Suppressor macrophage treated with lipopolysaccharide for 1 hour (primary cell): ENCODE measurements at places on chromosomes 4 and X.
A peak's percentile ranks its signal among the peaks of the same experiment; 100 is the strongest.

DNA sequence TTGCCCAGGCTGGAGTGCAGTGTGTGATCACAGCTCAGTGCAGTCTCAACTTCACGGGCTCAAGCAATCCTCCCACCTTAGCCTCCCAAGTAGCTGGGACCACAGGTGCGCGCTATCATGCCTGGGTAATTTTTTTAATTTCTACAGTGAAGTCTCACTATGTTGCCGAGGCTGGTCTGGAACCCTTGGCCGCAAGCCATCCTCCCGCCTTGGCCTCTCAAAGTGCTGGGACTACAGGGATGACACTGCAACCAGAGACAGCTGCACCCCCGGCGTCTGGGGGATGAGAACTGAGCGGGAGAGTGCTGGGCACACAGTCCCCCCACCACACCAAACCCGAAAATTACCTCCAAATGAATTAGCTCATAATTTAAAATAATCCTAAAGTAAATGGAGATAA, 33.1 kb upstream of the GTPBP6 start:
- DNase-seq: no peak

DNA sequence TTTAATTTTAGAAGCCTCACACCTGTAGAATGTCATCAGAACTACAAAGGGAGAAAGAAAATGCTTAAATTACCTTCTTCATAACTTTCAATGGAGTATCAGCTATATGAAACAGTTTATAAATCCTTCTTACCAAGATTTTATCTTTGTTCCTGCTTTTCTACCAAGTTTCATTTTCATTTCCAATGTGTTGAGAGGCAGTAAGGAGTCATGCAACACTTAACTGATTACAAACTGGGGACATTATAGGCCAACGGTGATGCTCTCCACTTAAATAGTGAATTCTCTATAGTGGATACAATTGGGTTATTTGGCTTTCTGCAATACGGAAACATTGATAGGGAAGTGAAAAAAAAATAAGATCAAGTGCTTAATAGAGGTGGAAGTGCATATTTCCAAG, 145.2 kb upstream of the FTHL17 start:
- peak; percentile 52 for DNase-seq

DNA sequence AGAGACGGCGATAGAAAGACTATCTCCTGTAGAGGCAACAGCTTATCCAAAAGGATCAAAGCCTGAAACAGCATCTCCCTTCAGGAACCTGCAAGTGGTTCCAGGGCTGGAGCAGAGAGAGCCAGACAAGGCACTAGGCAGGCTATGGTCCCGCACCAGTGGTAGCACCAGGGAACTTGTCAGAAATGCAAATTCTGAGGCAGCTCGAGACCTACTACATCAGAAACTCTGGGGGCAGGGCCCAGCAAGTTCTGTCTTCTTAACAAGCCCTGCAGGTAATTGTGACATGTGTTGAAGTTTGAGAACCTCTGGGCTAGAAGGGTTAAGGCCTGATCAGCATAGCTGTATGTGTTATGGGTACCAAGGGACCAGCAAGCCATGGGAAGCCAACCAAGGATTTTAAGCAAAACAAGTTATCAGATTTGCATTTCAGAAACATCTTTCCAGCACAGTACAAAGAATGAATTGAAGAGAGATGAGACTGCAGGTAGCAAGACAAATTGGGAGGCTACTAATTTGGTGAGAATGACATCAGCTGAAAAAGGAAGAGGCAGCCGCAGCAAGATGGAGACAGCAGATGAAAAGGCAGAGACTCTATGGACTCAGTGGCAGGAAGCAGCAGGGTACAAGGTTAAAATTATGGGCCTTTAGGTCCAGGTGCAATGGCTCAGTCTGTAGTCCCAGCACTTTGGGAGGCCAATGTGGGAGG, 139.7 kb downstream of the TSPAN5 start:
- no peak for DNase-seq

DNA sequence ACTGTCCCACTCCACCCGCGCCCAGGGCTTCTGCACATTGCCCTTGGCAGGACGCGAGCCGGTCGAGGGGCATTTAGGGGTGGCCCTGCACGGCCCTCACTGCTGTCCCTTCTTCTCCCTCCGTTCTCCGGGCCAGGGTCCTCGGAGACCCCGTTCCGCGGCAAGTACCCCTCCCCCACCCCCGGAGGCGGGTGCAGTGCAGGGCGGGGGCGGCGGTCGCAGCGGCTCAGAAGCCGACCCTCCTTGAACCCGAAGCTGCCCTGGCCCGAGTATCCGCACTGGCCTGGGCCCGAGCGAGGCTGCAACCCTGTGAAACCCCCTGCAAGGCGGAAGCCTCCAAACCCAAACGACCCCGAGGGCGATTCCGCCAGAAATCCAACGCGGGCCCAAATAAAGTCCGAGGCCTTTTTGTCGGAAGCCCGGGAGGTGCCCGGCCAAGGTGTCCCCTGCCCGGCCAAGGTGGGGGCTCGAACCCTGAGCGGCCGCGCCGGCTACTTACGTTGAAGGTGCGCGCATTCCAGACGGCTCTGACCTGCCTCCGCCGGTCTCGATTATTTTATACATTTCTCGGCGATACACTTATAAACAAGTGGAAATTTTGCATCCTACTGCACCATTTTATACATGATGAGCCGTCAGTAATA, 53.1 kb upstream of the TMEM33 start:
- DNase-seq: no peak

- DNase-seq: no peak
Observed at GRCh38 chr4:92235731-92236130, 68.0 kb upstream of the GRID2 start.

DNA sequence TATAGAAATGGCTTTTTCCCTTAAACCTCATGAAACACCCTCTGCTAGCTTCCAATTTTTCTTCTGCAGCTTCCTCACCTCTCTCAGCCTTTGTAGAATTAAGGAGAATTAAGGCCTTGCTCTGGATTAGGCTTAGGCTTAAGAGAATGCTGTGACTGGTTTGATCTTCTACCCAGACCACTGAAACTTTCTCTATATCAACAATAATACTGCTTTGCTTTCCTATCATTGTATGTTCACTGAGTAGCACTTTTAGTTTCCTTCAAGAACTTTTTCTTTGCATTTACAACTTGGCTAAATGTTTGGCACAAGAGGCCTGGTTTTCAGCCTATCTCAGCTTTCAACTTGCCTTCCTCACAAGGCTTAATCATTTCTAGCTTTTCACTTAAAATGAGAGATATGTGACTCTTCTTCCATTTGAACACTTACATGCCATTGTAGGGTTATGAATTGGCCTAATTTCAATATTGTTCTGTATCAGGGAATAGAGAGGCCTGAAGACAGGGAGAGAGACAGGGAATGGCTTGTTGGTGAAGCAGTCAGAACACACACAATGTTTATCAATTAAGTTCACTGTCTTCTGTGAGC, 28.2 kb downstream of the TMEM154 start:
- no peak for DNase-seq

GRCh38 chr4:164440199-164440598, 313.7 kb upstream of the SMIM31 start:
- DNase-seq: no peak

GRCh38 chrX:45422216-45422925, 221.7 kb upstream of the DIPK2B start:
- no peak for DNase-seq

DNA sequence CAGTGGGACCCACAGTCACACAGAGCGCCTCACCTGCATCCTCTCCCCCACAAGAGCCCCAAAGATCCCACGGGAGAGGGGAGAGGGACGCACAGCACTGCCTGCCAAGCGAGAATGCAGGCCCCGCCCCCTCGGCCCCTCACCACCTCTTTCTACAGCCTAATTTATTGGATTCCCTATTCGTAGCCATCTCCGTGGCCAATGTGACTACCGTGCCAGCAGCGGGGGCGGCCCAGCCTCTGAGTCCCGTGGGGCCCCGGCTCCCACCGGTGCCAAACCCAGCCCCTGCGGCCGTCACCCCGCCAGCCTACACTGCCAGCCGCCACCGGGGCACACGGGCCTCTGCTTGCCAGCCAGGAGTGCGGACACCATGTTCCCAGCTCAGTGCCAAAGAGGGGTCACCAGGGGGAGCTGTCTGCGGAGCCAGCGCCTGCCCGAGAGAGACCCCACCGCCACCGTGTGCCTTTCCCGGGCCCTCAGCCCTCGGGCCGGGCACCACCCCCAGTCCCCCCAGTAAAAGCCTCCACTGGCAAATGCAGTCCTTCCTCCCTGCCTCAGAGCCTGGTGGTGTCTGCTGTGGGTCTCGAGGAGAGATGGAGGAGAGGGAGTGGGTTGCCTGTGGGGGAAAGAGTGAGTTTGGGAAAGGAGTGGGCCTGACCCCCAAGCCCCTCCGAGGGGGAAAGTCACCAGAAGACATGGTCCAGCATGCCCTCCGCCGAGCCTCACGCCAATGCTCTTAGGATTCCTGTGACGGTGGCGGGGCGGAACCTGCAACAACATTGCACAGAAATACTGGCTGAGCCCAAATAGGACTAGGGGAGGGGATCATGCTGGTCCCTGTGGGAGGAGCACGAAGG, 19.6 kb upstream of the PLXNB3 start:
- DNase-seq: no peak

DNA sequence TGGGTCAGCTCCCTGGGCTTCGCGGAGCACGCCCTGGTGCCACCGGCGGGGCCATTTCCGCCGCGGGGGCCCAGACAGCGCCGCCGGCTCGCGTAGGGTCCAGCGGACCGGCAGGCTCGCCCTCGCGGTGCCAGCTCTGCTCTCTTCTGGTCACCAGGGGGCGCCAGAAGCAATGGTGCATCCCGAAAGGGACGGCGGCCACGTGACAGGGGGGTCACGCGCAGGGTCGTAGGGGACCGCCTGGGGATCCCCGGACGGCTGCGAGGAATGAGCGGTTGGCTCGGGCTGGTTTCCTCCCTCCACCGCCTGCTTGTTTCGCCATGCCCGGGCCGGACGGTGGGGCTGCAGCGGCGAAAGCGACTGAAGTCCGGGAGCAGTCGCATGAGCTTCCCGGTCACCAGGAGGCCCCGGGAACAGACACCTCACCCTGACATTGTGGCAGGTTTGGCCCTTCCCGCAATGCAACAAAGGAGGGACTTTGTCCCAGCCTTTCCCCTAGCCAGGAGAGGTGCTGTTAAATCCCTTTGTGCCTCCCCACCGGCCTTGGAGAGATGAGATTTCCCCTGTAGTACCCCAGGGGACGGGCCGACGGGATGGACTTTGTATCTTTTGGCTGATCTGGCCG, 15.8 kb downstream of the ZCCHC12 start:
- peak; percentile 88 for DNase-seq

GRCh38 chr4:7973545-7973981, 33.9 kb upstream of the AFAP1 start:
- DNase-seq: no peak

GRCh38 chr4:120517966-120518365, 404.6 kb downstream of the PRDM5 start:
- no peak for DNase-seq

GRCh38 chr4:94504545-94504944, 52.8 kb downstream of the PDLIM5 start:
- DNase-seq: no peak

DNA sequence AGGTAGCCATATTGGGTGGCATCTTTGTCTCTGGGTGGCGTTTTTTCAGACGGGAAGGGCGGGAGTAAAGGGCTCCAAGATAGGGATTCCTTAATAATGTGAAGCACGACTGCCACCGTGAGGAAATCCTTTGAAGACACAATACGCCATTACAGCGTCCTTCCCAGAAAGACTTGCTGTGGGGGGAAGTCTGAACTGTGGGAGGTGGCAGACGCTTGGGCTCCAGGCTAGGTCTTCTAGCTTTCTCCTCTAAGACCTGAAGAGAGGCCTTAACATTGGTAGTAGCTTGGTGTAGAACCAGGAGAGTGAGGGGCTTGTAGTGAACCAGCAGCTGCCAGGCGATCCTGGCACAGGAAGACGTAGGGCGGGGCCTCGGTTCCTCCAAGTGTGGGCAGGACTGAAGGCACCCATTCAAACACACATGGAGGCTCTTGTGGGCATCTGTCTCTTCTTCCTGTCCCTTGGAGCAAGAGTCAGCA, 197.3 kb downstream of the OR13H1 start:
- DNase-seq: no peak

- peak; percentile 64 for DNase-seq
Observed at GRCh38 chr4:74539044-74539790, 94.3 kb downstream of the AREG start.

- DNase-seq: no peak
Observed at GRCh38 chr4:180710628-180711337, 1532.4 kb upstream of the TENM3 start.

- DNase-seq: no peak
Observed at GRCh38 chr4:68864438-68865187, 48.8 kb downstream of the UGT2B10 start.

DNA sequence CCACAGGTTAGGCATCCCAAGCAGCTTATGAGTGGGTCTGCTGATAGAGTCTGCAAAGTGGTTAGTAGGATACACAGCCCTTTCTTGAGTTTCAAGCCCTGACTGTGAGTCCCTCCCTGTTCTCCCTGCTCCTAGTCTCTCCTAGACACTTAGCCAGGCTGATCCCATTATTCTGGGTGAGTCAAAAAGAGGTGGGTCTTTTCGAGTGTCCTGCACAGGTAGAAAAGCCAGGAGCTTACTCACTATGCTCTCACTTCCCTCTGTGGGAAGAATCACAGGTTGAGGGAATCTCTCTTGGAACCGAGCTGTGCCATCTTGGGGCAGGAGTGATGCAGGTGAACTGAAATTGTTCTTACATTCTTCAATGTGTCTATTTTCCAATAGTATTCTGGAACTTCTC, 29.7 kb downstream of the SCLT1 start:
- DNase-seq: no peak

- DNase-seq: no peak
Observed at GRCh38 chrX:153882086-153882498, 3.9 kb downstream of the L1CAM start.

DNA sequence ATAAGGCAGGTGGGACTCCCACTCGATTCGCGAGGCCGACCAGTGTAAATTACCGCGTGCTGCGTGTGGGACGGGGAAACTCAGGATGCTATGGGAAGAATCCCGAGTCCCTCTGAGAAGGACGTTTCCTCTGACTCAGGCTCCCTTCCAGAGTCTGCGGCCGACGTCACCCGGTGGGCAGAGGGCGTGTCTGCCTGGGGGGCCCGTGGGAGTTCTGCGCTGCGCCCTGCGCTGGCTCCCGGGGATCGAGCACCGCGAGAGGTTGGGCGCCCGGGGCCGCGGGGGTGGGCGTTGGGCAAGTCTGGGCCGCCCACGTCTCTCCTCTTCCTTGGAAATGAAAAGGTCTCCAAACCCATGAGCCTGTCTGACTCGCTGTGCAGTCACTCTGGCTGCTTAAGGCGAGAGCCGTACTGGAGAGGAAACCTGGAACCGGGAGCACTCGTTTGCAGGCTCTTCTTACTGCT, 568 bp downstream of the NIPAL1 start:
- DNase-seq: peak; percentile 96

DNA sequence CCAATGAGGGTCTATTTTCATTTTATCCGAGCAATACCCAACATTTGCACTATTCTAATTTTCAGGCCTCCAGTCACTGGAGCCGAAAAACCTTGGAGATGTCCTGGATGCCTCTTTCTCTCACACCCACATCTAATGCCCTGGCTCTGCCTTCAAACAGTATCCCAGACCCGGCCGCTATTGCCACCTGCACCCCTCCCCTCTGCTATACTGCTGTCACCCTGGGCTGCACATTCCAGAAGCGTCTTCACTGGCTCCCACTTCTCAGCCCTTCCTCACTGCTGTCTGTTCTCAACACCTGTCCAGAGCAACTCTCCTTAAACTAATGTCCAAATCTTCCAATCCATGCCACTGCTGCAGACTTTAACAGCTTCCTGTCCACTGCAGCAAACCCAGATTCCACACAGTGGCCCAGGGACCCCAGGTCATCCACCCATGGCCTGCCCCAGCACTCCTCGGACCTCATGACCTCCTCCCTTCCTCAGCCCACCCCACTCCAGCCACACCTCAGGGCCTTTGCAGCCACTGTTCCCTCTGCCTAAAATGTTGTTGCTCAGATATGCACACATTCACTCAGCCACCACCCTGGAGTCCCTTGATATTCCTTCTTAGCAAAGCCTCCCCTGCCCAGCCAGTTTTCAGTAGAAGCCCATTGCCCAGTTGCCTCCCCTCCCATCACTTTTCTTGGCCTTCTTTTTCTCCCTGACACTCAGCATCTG, 30.5 kb upstream of the PPP2R2C start:
- no peak for DNase-seq
